NCI-H1048 (cell line): ENCODE measurements at places on chromosomes 11 and 22.

DNA sequence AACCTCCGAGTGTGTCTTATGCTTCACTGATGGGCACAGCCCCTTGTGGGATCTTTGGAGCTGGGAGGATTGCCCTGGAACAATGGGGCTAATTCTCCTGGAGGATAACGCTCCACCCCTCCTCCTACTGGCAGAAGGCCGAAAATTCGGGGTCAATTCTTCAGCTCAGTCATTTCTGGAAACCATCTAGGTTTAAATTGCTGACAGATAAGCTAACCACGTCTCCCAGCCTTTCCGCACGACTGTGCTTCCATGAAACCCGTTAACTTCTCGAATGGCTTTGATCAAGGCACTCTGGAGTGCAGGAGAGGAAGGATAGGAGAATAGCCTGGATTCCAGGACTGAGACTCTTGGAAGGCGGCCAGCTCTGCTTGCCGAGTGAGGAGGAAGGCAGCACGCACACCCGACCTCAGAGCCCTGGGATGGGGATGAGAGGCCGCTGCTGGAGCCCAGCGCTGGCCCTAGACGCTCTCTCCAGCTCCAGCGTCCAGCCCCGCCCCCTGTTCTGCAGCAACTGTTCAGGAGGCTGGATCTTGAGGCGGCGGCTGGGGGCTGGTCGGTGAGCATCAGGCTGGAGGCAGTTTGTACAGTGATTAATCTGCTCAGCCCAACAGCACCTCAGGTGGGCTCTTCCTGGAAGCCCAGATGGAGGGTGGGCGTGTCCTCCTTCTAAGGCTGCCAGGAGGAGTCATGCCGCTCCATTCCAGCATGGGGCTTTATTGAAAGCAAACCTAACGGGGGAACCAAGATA, 176.7 kb upstream of the NCAM1 start:
- no peak for DNase-seq

DNA sequence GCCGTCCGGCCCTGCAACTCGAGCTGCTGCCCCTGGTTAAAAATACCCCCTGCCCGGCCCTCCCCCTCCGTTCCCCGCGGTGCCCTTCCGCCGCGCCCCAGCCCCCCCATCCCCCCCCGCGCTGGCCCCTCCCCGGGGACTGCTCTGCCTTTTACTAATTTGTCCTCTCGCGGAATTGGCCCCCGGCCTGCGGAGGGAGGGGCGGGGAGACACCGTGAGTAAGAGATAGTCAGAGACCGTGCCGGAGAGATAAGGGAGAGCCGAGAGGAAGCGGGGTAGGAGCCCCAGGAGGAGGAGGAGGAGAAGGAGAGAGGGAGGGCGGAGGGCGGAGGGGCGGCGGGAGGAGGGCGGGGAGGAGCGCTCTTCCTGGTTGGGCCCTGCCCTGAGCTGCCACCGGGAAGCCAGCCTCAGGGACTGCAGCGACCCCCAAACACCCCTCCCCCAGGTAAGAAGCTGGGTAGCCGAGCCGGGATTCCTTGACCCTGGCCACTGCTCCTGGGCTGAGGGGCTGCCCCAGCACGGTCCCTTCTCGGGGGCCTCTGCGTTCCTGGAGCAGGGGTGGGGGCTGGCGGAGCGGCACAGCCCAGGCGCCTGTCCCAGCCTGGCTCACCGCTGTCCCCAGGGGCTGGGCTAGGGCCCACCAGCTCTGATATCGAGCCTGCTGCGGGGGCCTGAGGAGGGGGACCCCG, at the start of gene CAPN1:
CAPN1 (plus strand) TSS at position 360 of the 689 bp plus-strand sequence. CDS start 774 bp downstream, outside the sequence.
- no peak for DNase-seq

GRCh38 chr11:100929377-100929776, 200.2 kb downstream of the PGR start:
- no peak for DNase-seq

GRCh38 chr11:61951484-61952135, 1.5 kb downstream of the BEST1 start:
- no peak for DNase-seq

- no peak for DNase-seq
These were observed 416.3 kb downstream of the AASDHPPT start for GRCh38 chr11:106493751-106494150.

DNA sequence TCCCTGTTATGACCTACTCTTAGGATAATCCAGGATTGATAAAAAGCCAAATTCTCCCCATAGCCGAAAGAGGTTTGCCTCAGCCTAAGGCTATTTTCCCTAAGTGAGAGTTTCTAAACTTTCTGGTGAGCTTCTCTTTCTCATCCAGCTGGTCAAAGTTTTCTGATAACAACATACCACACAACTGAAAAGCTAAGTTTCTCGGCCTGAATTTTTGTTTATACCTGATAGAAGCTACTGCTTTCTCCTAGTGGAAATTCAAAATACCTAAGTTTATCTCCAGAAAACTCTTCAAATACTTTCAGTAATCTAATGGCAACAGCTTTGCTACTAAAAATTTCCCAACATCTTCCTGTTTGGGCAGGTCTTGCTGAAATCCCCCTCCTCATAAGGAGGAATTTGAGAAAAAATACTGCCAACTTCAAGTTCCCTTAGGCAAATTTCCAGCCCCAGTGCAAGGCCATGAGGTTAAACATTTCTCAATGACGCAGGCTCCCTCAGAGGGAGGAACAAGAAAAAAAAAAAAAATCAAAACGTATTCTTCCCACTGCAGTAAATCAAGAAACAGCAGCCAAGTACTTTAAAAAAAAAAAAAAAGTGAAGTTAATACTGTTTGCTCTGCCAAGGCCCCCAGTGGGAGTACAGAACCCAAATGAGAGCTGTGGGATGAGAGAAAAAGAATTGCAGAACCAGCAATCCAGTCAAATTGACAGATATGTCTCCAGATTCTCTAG, 127.0 kb downstream of the MRTFA start:
- no peak for DNase-seq

GRCh38 chr11:1126935-1127663, 30.7 kb upstream of the MUC5AC start:
- DNase-seq, result no peak

- no peak for DNase-seq
These were observed at the start of gene ELF5 for GRCh38 chr11:34513682-34514449. Gene ELF5, minus strand, starts transcription at chr11:34513794. Its CDS starts 8,045 bp downstream, at chr11:34505749.

- DNase-seq, result no peak
These were observed 14.7 kb downstream of the IGLL1 start for GRCh38 chr22:23565305-23565914.

DNA sequence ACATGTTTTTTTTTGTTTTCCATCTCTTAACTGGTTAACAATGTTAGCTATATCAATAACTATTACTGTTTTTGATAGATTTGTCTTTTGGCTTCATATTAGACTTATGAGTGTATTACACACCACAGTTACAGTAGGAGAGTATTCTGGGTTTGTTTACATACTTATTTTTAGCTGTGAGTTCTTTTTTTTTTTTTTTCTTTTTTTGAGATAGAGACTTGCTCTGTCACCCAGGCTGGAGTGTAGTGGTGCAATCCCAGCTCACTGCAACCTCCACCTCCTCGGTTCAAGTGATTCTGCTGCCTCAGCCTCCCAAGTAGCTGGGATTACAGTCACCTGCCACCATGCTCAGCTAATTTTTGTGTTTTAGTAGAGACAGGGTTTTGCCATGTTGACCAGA, 28.0 kb downstream of the CNTF start:
- no peak for DNase-seq

DNA sequence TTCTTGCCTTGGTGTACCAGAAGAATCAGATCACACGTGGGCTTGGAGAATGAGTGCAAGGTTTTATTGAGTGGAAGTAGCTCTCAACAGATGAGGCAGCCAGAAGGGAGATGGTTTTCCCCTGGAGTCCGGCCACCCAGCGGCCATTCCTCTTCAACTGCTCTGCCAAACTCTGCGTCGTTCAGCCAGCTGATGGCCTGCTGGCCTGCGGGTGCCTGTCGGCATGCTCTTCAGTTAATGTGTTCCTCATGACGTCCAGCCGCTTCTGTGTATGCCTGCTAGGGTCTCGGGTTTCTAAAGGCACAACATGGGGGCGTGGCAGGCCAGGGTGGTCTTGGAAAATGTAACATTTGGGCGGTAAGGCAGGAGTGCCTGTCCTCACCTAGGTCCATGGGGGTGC, 487.9 kb upstream of the LRRC4C start:
- DNase-seq, result no peak

- no peak for DNase-seq
These were observed 4.2 kb downstream of the CAPN1 start for GRCh38 chr11:65185869-65186341.

- DNase-seq, result no peak
These were observed 1.6 kb upstream of the LRRC55 start for GRCh38 chr11:57180081-57180561.
